GM04504 (cell line): ENCODE measurements at places on chromosomes 12 and 14.

- DNase-seq = peak; percentile 81
Observed at GRCh38 chr12:67456431-67456901, 187.3 kb downstream of the CAND1 start.

GRCh38 chr12:55019784-55020183, at the start of gene NEUROD4:
Gene NEUROD4 (plus strand): TSS chr12:55019974. CDS start chr12:55026440, 6,466 bp downstream.
- peak; percentile 21 for DNase-seq

GRCh38 chr14:52550661-52551060, 1.6 kb downstream of the TXNDC16 start:
- DNase-seq = no peak

DNA sequence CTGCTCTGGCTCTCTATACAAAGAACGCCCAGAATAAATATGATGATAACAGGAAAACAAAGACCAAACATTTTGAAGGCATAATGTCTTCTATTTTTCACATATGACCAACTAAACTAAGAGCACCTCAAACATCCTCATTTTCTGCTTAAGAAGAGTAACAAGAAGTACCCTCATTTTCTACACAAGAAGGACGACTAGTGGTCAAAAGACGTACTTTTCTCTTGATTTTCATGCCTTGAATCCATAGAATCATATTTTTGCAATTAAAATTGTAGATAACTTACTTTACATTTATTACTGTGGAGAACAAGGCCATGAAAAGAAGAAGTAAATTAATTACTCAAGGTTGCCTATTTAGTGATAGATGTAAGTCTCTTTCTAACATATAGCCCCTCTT, 358.6 kb downstream of the DUSP6 start:
- DNase-seq = peak; percentile 40

DNA sequence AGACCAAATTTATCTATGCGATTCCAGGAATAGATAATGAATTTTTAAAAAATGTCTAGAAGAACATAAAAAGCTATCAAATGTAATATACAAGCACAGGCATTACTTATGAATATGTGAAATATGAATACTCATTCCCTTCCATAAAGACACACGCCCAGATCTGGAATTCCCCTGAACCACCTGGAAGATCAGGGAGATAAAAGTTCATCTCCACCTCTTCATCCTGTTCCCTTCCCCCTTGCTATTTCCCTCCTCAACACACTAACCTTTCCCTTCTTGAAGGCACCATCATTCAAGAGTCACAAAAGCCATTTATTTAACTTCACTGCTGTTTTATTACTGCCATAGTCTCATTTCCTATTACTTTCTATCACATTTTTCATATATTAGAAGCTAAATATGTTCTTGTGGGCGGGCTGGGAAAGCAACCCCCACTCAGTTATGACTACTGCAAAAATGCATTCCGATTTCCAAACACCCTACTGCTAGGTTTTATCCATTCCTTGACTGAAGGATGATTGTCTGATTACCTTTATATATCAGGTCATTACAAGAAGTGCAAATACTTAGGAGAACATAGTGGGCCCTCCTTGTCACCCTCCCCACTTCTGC, 16.1 kb downstream of the FGD6 start:
- no peak for DNase-seq

DNA sequence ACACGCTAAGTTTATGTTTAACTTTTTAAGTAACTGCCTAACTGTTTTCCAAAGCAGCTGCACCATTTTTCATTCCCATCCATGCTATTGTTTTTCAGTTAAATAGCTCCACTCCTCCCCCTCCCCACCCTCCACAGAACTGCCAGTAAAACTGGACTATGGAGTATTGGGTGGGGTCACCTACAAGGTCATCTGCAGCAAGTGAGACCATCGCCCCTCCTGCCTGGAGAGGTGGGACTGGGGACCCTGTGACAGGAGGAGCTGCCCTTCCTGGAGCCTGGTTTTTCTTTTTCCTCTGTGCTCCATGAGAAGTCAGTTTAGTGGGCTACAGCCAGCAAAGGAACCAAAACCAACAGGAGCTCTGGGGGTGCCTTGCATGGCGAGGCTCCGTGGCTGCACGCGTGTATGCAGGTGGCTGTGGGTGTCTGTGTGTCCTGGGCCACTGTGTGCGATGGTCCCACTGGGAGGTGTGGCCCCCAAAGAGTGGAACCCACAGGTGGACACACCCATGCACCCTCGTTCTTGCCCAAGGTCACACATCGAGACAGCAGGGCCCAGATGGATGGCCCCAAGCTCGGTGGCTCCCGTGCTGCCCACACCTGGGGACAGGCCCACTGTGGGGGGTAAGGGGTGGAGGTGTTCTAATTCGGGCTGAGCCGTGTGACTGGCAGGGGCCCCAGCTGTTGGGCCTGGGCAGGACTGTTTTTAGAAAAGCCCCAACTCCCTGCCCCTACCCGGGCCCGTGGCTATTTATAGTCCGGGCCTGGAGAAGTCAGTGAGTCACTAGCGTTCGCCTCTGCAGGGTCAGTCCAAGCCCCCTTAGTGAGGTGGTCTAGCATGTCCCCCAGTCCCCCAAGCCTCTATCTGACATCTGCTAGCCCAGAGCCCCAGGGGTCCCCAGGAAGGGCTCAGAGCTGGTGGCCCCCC, 2.3 kb upstream of the ADSS1 start:
- DNase-seq = no peak

DNA sequence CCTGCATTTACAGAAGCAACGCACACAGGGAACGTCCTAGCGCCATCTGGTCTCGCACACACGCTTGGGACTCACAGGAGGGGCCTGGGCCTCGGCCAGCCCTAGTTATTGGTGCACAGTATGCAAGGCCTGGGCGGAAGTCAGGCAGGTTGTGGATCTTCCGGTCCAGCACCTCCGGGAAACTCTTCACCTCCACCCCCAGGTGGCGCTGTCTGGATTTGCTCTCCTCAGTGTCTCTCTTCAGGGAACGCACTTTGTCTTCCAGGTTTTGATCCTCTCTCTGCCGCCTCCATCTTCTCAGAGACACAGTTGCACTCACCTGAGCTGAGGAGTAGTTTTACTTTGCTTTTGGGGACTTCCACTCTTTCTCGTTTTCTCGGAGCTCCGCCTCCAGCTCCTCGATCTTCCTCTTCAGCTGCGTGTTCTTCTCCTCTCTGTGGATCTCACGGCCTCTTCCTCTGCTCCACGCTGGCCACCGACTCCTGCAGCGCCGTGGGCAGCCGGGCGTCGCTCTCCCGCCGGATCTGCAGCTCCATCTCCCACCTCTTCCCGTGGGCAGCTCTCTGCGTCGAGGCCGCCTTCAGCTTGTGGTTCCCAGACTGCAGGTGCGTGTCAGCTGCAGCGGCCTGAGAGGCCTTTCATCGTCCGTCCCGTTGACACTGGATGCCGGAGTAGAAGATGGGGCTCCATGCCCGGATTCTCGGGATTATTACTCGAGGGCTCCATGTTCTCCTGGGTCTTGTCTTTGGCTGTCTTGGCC, 933.8 kb downstream of the TMEM121 start:
- no peak for DNase-seq

GRCh38 chr12:87870493-87871460, 158.4 kb downstream of the C12orf50 start:
- no peak for DNase-seq

DNA sequence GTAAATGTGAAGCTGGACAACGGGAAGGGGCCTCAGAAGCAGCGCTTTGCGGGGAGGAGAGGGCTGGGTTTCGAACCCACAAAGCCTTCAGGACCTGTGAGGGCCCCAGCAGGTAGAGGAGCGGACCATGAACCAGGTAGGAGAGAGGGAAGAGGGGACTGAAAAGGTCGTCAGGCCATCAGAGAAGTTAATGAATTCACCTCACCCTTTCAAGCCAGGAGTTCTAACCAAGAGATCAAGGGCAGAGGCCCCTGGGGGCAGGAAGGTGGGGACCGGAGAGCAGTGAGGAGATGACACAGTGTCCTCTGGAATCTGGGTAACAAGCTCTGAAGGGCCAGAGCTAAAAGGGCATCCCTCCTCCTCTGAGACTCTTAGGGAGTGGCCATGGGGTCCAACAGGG, 19.4 kb downstream of the SERPINA1 start:
- DNase-seq = no peak

- no peak for DNase-seq
Observed at GRCh38 chr12:33472299-33472698, 32.7 kb upstream of the SYT10 start.

- DNase-seq = no peak
Observed at GRCh38 chr14:79256380-79256779, 954.9 kb downstream of the DIO2 start.

- DNase-seq = no peak
Observed at GRCh38 chr12:131192951-131193350, 239.2 kb downstream of the ADGRD1 start.

DNA sequence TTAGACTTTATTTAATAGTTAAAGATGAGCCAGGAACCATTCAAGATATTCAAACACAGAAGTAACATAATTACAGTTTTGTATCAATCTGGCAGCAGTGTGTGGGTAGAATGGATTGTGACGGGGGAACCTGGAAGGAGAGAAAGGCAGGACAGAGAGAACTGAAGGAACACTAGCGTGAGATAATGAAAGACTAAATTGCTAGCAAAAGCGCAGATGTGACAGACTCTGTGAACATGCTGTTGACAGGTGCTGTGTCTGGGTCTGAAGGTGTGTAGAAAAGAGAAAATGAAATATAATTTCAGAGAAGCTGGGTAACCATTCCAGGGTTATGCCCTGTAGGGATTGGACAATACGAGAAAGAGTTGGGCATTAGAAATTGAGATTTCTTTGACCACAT, 372.3 kb downstream of the SYT1 start:
- no peak for DNase-seq
